Activated CD8-positive, alpha-beta T cell treated with anti-CD3 and anti-CD28 coated beads for 36 hours (primary cell): ENCODE measurements at places on chromosomes 5 and 9. TPM values are rescaled to one million over a fixed set of nuclear protein-coding genes. Genes with fewer than 3 reads are reported as not detected.

- peak overlapping the region; percentile 90 for H3K27ac ChIP-seq
- H3K4me3 ChIP-seq = peak overlapping the region; percentile 93
- no peaks in the 10 kb centered on the region for H3K27me3 ChIP-seq
- peaks cover 33% of the 10 kb centered on the region for H3K36me3 ChIP-seq
- peaks cover 44% of the 10 kb centered on the region for H3K4me1 ChIP-seq
- peak; percentile 74 for DNase-seq
Measured at GRCh38 chr5:150001660-150002486, 1.3 kb downstream of the HMGXB3 start.

- H3K4me3 ChIP-seq = peak overlapping the region; percentile 95
- peak; percentile 74 for DNase-seq
- H3K27me3 ChIP-seq = no peaks in the 10 kb centered on the region
- H3K36me3 ChIP-seq = peaks cover 20% of the 10 kb centered on the region
- peaks cover 45% of the 10 kb centered on the region for H3K4me1 ChIP-seq
Measured at GRCh38 chr9:92668746-92669526, 995 bp downstream of the IPPK start.

- peaks cover 27% of the 10 kb centered on the region for H3K4me1 ChIP-seq
- H3K27ac ChIP-seq = no peak overlapping the region
- DNase-seq = no peak
- no peak overlapping the region for H3K4me3 ChIP-seq
- no peaks in the 10 kb centered on the region for H3K36me3 ChIP-seq
- H3K27me3 ChIP-seq = no peaks in the 10 kb centered on the region
Measured at GRCh38 chr5:159424123-159424522, 93.8 kb upstream of the IL12B start.

DNA sequence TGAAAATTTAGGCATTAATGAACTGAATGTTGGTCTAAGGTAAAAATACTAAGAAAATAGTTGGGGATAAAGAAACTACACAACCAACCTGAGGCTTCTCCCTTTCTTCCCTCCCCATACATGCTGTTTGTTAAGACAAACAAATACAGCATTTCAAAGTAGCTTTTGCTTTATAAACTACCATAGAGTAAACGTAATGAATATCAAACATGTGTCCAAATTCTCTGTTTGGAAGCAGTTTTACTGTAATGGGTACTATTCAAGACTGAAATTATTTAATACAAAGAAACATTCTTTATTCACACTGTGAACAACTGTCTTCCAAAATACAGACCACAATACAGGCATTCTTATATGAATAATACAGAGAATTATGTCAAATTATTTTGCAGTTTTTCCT is 52.0 kb downstream of the SLC44A1 start:
- H3K4me1 ChIP-seq = peaks cover 12% of the 10 kb centered on the region
- no peaks in the 10 kb centered on the region for H3K36me3 ChIP-seq
- no peaks in the 10 kb centered on the region for H3K27me3 ChIP-seq
- no peak overlapping the region for H3K4me3 ChIP-seq
- DNase-seq = no peak
- no peak overlapping the region for H3K27ac ChIP-seq

GRCh38 chr5:64749385-64749784 is 19.1 kb downstream of the SREK1IP1 start:
- peaks cover 13% of the 10 kb centered on the region for H3K4me1 ChIP-seq
- peaks cover 3% of the 10 kb centered on the region for H3K36me3 ChIP-seq
- H3K4me3 ChIP-seq = no peak overlapping the region
- no peak overlapping the region for H3K27ac ChIP-seq
- DNase-seq = no peak

- peaks cover 16% of the 10 kb centered on the region for H3K36me3 ChIP-seq
- H3K27ac ChIP-seq = no peak overlapping the region
- no peak overlapping the region for H3K4me3 ChIP-seq
- no peak for DNase-seq
- H3K4me1 ChIP-seq = peaks cover under 1% of the 10 kb centered on the region
Measured at GRCh38 chr9:99211746-99212145, 10.0 kb downstream of the ALG2 start.

GRCh38 chr9:18056269-18056992 is 417.5 kb upstream of the ADAMTSL1 start:
- H3K27me3 ChIP-seq = no peaks in the 10 kb centered on the region
- no peaks in the 10 kb centered on the region for H3K36me3 ChIP-seq
- H3K4me1 ChIP-seq = no peaks in the 10 kb centered on the region
- no peak for DNase-seq

DNA sequence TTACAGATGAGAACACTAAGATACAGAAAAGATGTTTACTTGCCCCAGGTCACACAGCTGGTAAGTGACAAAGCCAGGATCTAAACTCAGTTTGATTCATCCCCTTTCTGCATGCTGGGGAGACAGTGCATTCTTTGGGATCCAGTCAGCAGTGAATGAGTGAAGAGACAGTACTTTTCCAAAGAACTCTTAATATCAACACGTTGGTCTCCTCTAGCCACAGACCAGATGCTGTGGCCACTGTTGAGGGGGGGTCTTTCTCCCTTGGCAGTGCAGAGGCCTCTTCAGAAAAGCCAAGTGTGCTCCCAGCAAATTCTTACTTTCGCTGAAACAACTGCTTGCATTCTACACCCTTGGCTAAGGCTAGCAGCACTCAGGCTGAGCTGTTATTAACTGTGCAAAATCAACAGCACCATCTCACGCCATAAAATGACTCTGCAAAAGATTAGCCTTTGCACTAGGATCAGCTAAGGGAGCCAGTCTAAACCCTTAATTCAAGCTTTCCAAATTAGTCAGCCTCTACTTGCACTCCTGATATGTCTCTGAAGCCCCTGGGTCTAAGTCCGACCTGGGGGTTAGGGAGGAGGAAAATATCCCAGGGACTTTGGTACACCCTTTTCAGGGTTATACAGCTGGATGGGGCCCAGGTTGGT is 4.8 kb upstream of the TMEM171 start:
- H3K4me3 ChIP-seq = no peak overlapping the region
- no peaks in the 10 kb centered on the region for H3K36me3 ChIP-seq
- H3K27me3 ChIP-seq = peaks cover 60% of the 10 kb centered on the region
- peaks cover 6% of the 10 kb centered on the region for H3K4me1 ChIP-seq

- H3K27ac ChIP-seq = no peak overlapping the region
- H3K27me3 ChIP-seq = peaks cover 17% of the 10 kb centered on the region
- peaks cover 19% of the 10 kb centered on the region for H3K4me1 ChIP-seq
- H3K36me3 ChIP-seq = no peaks in the 10 kb centered on the region
Measured at GRCh38 chr9:128244837-128245231, 31.0 kb downstream of the GOLGA2 start.

DNA sequence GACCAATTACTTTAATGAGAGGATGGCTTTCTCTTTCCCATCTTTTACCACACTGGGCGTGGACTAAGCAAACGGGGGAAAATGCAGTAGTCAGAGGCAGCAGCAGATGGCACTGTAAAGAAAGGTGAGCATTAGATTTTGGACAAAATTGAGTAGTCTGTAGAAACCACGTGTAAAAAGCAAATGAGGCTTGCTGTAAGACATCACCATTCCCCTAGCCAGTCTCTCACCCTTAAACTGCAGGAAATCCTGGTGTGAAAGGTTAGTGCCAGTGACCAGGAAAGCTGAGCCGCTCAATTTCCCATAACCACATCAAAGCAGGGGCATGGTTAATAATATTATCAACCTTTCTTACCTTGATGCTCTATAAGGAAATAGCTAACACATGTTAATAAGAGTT is 31.8 kb downstream of the SPATA31C2 start:
- no peak overlapping the region for H3K4me3 ChIP-seq
- H3K27ac ChIP-seq = no peak overlapping the region
- H3K27me3 ChIP-seq = peaks cover 18% of the 10 kb centered on the region
- H3K36me3 ChIP-seq = no peaks in the 10 kb centered on the region
- DNase-seq = peak; percentile 26

GRCh38 chr5:59021286-59021673 is 438.4 kb downstream of the RAB3C start:
- H3K36me3 ChIP-seq = peaks cover 78% of the 10 kb centered on the region
- no peak for DNase-seq
- H3K27me3 ChIP-seq = no peaks in the 10 kb centered on the region
- H3K4me3 ChIP-seq = peak overlapping the region; percentile 30

LIFR gene
- total RNA-seq = not detected

ANKRD34B gene
- not detected for total RNA-seq

JAKMIP2 gene
- total RNA-seq = 3.2 TPM

PCDHB8 gene
- not detected for total RNA-seq

DNM1 gene
- 0.59 TPM for total RNA-seq

PGM5 gene
- total RNA-seq = not detected

RAI14 gene
- total RNA-seq = 1.1 TPM

FAM221B gene
- not detected for total RNA-seq

PFN3 gene
- not detected for total RNA-seq
